ENCODE measurements at places on chromosomes 2 and 18.
A peak's percentile ranks its signal among the peaks of the same experiment; 100 is the strongest.

GRCh38 chr18:2547477-2548087, 23.7 kb downstream of the METTL4 start:
- DNase-seq, result no peak

DNA sequence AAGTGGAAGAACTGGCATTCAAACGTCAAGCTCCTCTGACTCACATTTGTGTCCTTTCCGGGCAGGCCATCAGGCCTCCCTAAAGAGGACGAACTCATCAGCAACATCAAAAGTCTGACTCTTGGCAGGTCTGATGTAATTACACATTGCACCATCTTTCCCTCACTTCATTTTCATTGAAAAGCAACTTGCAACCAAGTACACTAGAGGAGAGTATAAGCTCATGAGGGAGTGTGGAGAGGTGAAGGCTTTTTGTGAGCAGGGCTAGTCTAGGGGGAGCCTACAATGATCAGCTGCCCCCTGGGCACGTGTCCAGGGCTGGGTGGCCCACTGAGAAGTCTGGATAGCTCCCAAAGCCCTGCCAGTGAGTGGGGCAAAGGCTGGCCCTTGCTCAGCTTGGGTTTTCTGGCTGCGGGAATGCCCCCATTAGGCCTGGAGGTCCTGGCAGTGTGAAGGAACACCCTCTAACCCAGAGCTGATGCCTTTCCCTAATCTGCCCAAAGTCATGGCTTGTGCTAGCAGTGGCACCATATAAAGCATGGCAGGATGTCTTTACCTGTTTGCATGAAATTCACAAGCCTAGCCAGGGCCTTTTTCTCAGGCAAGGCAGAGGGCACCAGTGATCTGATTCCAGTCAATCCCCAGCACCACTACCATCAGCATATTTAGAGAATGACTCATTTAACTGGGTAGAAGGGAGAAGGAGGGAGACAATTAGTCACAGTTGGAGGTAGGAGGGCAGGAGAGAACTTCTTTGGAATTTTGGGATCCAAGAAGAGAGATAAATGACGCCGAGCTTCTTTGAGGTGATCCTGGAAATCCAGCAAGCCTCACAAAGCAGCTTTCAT, 8.5 kb upstream of the DAW1 start:
- DNase-seq, result peak; percentile 71

DNA sequence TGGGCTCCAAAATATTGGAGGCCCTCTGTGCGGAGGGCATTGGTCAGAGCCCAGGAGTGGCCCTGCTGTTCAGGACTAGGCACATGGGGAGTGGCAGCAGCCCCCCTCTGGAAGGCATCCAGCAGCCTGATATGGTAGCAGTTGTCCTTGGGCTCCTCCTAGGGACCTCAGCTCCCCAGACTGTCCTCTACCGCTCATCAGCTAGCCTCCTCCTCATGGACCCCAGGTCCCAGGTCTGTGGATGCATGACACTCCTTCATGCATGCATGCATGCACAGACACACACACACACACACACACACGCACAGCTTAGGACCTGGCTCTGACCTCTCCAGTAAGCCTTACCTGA, 15.4 kb upstream of the ATP6V1B1 start:
- peak; percentile 35 for DNase-seq

DNA sequence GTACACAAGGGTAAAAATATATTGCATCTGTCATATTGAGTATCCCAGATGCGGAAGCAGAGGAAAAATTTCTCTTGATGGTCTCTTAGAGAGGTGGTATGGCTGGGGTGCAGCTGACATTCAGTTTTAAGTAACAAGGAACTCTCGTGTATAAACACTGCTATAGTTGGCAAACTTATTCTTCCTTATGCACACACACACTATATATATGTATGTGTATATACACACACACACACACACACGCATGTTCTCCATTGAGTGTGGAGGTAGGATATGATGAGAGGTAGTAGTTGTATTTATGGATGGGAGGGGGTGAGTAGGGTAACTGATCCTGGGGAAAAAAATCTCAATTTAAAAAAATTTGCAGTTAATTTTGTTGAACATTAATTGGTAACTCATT, 10.6 kb downstream of the PHLPP1 start:
- DNase-seq, result no peak

DNA sequence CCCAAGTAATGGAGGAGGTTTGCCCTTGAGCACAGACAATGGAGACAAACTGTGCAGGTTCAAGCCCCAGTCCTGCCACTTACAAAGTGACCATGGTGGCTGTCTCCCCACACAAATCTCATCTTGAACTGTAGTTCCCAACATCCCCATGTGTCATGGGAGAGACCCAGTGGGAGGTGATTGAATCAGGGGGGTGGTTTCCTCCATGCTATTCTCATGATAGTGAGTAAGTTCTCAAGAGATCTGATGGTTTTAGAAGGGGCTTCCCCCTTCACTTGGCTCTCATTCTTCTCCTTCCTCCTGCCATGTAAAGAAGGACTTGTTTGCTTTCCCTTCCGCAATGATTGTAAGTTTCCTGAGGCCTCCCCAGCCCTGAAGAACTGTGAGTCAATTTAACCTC, 225.4 kb downstream of the TXNL1 start:
- DNase-seq, result no peak

DNA sequence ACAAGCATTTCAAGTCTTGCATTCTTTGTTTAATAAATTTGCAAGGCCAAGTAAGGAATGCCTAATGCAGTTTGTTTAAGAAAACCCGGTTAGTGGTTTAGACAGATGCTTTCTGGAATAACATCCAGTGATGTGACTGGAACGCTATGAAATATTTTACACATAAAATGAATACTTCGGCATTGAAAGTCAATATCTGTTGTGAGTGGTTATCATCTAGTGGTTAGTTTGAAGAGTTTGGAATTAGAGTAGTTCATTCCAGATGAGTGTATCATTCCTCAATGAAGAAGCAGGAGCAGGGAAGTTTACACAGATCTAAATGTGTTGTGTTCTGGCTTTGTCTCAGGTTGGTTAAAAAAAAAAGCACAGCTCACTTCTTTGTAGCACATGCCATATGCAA, 608.0 kb upstream of the PIK3C3 start:
- DNase-seq, result no peak

DNA sequence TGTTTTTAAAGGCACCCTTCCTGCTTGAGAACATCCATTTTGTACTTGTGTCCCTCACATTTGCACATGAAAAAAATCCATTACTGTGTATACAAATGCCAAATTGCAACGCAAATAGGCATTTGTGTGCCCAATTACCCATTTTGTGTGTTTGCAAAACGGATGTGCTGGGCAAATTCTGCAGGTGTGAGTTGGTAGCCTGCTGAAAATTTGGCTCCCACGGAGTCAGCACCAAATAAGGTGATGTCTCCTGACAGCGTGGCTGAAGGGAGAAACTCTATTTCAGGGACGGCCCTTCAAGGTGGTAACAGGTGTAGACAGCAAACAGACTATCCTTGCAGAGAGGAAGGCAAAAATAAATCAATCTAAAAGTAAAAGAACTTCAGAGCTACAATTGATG, 661.1 kb downstream of the BCL11A start:
- DNase-seq, result no peak

DNA sequence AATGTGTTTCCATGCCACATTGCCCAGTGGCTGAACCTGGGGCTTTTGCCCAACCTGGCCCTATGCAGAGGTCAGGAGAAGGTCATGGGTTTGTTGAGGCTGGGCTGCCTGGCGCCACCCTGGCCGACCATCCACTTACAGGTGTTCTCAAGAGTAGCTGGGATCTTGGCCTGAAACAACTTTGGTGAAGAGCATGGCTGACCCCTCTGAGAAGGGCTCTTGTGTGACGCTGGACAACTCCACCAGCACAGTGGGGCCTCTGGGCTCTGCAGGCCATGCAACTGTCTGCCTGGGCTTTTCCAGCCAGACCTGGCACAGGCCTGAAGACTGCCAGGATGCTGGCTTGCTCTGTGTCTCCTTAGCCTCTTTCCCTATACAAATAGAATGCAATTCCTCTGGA, 76.4 kb upstream of the ZNG1B start:
- DNase-seq, result no peak

DNA sequence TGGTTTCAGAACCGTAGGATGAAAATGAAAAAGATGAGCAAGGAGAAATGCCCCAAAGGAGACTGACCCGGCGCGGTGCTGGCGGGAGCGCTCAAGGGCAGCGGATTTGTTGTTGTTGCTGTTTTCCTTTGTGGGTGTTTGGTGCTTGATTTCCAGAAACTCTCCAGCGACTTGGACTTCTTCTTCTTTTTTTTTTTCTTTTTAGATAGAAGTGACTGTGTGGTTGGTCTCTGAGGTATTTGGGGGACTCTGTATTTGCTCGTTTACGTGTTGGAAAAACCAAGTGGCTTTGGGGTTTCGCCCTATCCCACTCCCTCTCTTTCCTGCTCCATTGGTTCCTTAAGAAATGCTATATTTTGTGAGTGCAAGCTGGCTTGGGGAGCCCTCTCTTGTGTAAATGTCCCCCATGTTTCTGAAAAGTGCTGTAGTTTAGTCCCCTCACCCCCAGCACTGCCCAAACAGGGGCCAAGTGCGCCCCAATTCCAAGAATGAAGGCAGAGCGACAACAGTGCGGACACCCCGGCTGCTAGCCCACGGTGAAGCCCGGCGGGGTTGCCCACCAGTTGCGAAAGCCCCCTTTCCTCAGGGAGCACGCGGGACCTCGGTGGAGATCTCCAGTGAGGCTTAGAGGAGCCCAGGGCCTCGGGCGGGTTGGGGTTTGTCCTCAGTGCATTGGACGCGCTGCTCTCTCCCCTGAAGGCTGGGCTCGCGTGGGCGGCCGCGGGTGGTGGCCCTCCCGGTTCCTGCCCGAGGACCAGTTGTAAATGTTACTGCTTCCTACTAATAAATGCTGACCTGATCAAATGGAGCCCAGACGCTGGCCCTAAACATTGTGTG, 1.8 kb downstream of the HOXD9 start:
- DNase-seq, result no peak

DNA sequence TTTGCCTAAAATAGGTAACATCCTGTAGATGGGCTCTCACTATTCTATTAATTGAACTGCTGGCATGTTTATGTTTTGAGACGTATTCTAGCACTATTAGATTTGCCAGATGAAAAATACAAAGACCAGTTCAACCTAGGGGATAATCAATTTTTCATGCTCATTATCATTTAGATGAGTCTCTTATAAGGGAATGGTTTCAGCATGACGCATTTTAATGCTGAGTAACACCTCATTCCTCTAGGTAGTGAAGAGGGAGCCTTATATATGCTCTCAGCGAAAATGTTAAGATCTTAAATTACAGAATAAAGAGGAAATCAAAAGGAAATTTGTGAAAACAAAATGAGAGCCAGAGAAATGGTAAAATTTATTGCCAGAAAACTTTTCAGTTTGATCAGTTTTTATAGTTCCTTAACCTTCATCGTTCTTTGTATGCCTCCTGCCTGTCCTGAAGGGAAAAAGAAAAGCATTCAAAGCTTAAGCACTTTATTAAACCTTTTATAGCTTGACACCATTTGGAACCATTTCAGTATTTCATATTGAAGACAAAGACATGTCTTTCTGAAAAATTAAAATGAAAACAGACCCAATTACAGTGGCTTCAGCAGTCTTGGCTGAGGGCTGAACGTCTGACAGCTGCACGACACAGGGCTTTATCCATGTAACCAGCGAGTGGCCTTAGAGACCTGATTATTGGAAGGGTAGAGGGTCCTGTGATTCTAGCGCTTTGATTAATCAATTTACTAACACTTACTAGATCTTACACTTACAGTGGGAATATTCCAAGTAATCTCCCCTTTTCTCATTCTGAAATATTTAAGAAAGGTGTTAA, 112.8 kb downstream of the ADCYAP1 start:
- DNase-seq, result no peak

DNA sequence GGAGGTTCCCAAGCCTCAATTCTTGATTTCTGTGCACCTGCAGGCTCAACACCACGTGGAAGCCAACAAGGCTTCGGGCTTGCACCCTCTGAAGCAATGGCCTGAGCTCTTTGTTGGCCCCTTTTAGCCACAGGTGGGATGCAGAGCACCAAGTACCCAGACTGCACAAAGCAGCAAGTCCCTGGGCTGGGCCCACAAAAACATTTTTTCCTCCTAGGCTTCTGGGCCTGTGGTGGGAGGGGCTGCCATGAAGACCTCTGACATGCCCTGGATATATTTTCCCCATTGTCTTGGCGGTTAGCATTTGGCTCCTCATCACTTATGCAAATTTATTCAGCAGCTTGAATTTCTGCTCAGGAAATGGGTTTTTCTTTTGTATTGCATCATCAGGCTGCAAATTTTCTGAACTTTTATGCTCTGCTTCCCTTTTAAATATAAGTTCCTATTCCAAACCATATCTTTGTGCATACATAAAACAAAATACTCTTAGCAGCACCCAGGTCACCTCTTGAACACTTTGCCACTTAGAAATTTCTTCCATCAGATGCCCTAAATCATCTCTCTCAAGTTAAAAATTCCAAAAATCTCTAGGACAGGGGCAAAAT, 9.0 kb upstream of the MATN3 start:
- no peak for DNase-seq

DNA sequence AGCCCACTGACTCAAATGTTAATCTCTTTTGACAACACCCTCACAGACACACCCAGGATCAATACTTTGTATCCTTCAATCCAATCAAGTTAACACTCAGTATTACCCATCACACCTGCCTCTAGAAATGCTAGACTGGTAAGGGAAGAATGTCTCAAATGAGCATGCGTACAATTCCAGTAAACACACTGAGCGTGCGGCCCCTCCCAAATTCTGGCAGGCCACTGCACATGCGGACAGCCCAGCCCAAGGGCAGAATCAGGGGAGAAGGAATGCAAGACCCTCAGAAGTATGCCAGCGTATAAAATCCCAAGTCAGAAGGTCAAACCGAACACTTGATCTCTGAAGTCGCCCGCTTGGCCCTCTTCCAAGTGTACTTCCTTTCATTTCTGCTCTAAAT, 7.6 kb upstream of the EMILIN2 start:
- no peak for DNase-seq

DNA sequence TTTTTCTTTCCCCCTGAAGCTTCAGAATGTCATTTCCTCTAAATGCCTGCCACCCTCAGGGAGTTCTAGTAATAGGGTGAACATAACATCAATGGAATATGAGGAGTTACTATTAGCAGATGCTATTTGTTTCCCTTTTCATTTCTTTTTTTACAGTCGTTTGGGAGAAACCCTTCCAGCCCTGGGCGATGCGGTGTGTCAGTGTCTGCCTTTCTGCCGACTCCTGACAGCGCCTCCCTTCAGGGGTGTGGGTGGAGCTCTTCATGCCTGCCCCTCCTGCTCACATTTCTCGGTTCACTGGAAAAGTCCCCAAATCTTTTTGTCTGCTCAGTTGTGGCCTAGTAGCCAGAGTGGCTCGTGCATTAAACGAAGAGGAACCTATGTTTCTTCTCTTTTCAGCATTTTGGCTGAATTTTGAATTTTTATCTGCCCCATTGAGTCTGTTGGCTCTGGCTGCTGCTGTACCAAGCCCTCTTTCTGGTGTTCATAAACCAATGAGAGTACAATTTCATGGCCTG, 72.3 kb downstream of the FMNL2 start:
- peak; percentile 50 for DNase-seq

GRCh38 chr18:48314690-48315089, 94.5 kb downstream of the ZBTB7C start:
- DNase-seq, result no peak

All from tibial artery (tissue), 4 donors.